Hair follicle dermal papilla cell (primary cell): ENCODE measurements at places on chromosomes 4 and X. TPM values are rescaled to one million over a fixed set of nuclear protein-coding genes. Genes with fewer than 3 reads are reported as not detected.

Gene H2BW1
- not detected in 2 replicates for total RNA-seq

Gene TCEAL7
- 21.3 and 23.6 TPM in 2 replicates for total RNA-seq

Gene TDO2
- total RNA-seq, result 0.81 and 1.5 TPM in 2 replicates

Gene FAM9C
- not detected in 2 replicates for total RNA-seq

Gene NPFFR2
- total RNA-seq, result not detected in 2 replicates

Gene UGT2B15
- total RNA-seq, result not detected in 2 replicates

Gene HGFAC
- total RNA-seq, result 0.49 TPM in 1 of 2 replicates, not detected in the other

Gene ART3
- total RNA-seq, result not detected in 2 replicates
